ENCODE measurements at places on chromosomes 7 and 10.

GRCh38 chr7:104230606-104231005 is 22.8 kb upstream of the ORC5 start:
- no peaks in the 10 kb centered on the region for H3K4me1 ChIP-seq
- no peak overlapping the region for H3K4me3 ChIP-seq
- DNase-seq: no peak
- H3K36me3 ChIP-seq: no peaks in the 10 kb centered on the region
- H3K27me3 ChIP-seq: peaks cover 33% of the 10 kb centered on the region

- H3K27me3 ChIP-seq: peaks cover 7% of the 10 kb centered on the region
- DNase-seq: no peak
- H3K36me3 ChIP-seq: no peaks in the 10 kb centered on the region
- no peaks in the 10 kb centered on the region for H3K4me1 ChIP-seq
These were observed 3.1 kb downstream of the CNPY1 start for GRCh38 chr7:155543011-155543876.

GRCh38 chr10:77319557-77319956 is 318.1 kb downstream of the KCNMA1 start:
- H3K4me3 ChIP-seq: no peak overlapping the region
- DNase-seq: no peak
- no peak overlapping the region for H3K27ac ChIP-seq
- no peaks in the 10 kb centered on the region for H3K36me3 ChIP-seq
- H3K27me3 ChIP-seq: no peaks in the 10 kb centered on the region

DNA sequence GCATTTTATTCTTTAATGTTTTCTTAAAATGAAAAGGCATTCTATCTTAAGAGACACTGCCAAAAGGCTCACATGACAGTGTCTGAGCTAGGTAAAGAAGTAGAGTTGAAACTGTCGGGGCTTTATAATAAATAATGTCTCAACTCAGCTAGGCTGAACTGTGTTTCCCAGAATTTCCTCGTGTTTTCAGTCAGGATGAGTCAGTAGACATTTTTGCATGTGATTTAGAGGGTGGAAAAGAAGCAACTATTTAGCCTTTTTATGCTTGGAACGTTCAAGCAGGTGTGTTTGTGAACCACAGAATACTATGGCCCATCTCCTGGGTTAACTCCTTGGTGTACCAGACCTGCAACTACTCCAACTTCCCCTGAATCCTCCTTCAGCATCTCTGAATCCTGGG is 23.4 kb upstream of the LIPA start:
- no peaks in the 10 kb centered on the region for H3K4me1 ChIP-seq
- DNase-seq: no peak
- no peak overlapping the region for H3K27ac ChIP-seq
- peaks cover 10% of the 10 kb centered on the region for H3K27me3 ChIP-seq
- H3K36me3 ChIP-seq: no peaks in the 10 kb centered on the region
- H3K4me3 ChIP-seq: no peak overlapping the region

GRCh38 chr7:138726288-138726687 is 25.1 kb upstream of the SVOPL start:
- no peaks in the 10 kb centered on the region for H3K36me3 ChIP-seq
- H3K27me3 ChIP-seq: no peaks in the 10 kb centered on the region
- no peak for DNase-seq
- no peaks in the 10 kb centered on the region for H3K4me1 ChIP-seq
- H3K4me3 ChIP-seq: no peak overlapping the region
- H3K27ac ChIP-seq: no peak overlapping the region

DNA sequence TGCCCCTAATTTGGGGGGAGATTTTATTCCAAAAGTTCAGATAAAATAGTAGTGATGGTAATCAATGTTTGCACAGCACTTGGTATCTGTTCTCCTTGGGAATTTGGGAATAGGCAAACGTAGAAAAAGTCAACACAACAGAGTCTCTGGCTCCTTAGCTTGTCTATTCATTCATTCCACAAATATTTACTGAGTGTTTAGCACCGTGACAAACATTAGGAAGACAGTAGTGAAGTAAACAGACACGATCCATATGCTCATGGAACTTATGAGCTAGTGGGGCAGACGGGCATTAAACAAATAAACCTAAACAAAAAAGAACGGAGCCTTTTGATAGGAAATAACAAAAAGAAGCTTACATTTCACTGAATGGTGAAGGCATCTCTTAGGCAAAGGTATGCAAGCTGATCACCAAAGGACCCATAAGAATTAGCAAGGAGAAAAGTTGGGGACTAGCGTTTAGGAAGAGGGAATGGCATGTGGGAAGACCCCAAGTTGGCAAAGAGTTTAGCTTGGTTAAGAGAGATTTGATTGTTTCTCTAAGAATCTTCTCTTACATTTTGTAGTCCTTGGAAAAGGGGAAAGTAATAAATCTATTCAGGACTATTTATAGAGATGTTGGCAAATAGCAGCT is 243.9 kb upstream of the NPY start:
- no peaks in the 10 kb centered on the region for H3K36me3 ChIP-seq
- DNase-seq: no peak
- peaks cover 7% of the 10 kb centered on the region for H3K4me1 ChIP-seq
- no peak overlapping the region for H3K27ac ChIP-seq

DNA sequence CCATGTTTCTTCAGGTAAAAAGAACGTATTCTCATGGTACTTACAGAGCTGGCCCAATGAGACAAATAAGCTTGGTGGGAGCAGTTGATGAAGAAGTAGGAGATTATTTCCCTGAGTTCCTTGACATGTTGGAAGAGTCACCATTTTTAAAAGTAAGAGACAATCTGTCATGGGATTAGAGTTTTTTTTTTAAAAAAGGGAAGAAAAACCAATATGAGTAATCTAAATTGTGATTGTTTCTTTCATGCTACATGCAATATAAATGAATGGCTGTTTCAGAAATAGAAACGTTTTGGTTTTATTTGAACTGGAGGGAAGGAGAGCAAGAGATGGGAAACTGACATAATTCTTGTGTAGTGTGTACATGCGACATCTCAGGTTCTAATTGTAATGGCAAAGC is 32.8 kb downstream of the TMEM60 start:
- DNase-seq: no peak
- H3K4me1 ChIP-seq: peaks cover 4% of the 10 kb centered on the region
- no peak overlapping the region for H3K27ac ChIP-seq

GRCh38 chr7:4024806-4025205 is 657.3 kb upstream of the FOXK1 start:
- peaks cover 5% of the 10 kb centered on the region for H3K4me1 ChIP-seq
- H3K27ac ChIP-seq: no peak overlapping the region
- no peak overlapping the region for H3K4me3 ChIP-seq
- no peak for DNase-seq
- H3K36me3 ChIP-seq: no peaks in the 10 kb centered on the region
